Stimulated activated CD4-positive, alpha-beta T cell treated with anti-CD3 and anti-CD28 coated beads, Interleukin-15, amount 100 ng/mL, for 24 hours (primary cell): ENCODE measurements at places on chromosomes 7 and 10.

- DNase-seq: no peak
Measured at GRCh38 chr10:126948355-126949160, 43.3 kb downstream of the DOCK1 start.

DNA sequence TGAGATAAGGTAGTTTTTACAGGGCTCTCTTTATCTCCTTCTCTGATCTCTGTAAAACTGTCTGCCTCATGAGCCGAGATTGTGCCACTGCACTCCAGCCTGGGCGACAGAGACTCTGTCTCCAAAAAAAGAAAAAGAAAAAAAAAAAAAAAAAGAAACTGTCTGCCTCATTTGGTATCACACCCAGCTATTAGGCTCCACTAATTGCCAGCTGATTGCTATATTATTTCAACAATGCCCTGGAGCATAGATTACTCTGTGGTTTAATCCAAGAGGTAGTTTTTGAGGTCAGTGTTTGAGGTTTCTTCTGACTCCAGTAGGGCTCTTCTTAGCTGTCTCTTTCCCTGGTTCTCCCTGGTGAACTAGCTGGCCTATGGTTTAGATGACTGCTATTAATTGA lies 268.1 kb upstream of the PLPP4 start:
- no peak for DNase-seq

DNA sequence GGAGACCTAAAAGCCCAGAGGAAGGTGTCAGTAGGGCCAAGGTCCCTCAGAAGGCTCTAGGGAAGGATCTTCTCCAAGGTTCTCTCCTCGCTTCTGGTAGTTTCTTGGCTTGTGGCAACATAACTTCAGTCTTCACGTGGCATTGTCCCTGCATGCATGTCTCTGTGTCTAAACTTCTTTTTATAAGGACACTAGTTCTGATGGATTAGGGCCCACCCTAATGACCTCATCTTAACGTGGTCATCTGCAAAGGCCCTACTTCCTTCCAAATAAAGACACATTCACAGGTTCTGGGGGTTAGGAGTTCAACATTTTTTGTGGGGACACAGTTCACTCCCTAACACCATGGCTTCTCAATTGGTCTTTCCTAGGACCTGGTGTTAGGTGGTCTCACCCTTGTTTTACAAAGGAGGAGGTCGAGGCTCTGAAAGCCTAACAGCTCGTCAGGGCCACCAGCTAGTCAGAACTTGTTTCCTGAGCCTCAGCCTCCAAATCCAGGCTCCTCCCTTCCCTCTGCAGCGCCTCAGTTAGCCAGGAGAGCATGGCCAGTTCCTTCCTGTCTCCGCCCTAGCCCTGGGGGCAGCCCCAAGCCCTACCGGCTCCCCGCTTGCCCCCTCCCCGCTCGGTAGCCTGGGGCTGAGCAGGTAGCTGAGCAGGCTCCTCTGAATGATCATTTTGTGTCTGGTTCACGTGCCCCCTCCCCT lies 109.7 kb upstream of the PPIF start:
- DNase-seq: no peak

GRCh38 chr7:25565949-25566348 lies 337.7 kb upstream of the NPVF start:
- peak; percentile 59 for DNase-seq

GRCh38 chr10:52283174-52283573 lies 30.9 kb upstream of the DKK1 start:
- no peak for DNase-seq

DNA sequence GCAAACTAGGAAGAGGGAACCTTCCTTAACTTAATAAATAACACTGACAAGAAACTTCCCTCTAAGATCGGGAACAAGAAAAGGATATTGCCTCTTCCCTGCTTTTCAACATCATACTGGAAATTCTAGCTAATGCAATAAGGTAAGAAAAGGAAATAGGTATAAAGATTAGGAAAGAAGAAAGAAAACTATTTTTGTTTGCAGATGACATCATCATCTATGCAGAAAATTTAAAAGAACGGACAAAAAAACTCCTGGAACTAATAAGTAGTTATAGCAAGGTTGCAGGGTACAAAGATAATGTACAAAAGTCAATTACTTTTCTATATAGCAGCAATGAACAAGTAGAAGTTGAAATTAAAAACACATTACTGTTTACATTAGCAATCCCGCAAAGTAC lies 164.8 kb downstream of the WDR11 start:
- DNase-seq: no peak

DNA sequence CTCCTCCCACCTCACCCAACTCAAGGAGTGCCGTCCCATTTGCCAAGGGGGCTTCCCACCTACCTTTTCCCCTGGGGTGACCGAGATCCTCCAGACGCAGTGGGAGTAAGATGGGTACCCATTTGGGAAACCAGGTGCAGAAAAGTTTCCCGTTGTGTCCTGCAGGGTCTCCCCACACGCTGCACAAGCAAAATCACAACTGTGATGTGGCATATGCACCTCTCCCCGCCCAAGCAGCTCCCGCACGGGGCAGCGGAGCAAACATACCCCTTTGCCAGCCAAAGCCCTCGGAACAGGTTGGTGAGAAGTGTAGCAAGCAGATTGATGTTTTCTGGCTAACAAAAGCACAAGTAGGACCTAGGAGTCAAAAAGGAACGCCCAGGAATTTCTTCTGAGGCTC lies 51.5 kb upstream of the OPALIN start:
- no peak for DNase-seq
